ENCODE measurements at places on chromosomes 12 and 14. TPM values are rescaled to one million over a fixed set of nuclear protein-coding genes. Genes with fewer than 3 reads are reported as not detected.

GRCh38 chr12:124097701-124098100 lies 124.7 kb downstream of the ZNF664 start:
- no peak for DNase-seq

DNA sequence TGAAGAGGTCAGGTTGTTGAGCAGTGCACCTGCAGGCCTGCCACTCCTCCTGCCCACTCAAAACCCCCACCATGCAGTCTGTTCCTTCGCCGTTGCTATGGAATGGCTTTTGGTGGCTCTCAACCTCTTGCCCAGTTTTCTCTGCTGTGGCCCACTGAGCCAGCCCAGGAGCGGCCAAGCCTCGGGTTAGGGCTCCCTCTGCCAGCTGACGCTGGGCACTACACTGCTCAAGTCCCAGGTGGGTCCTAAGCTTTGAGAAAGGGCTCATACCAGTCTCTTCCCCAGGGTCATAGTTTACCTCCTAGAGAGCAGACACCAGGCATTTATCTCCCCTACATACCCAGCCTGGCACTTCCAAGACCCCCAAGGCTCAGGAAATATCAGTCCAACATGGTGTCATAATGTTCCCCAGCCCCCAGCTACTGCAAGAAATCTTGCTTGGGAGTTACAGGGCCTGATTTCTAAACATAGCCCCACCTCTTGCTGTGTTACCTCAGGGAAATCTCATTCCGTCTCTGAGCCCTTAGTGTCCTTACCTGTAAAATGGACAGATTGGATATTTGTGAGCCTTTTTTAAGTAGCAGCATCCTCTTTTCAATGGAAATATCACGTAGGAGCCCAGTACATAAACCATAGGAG lies 59.4 kb downstream of the TSPAN11 start:
- DNase-seq = peak; percentile 17

- DNase-seq = peak; percentile 35
These were observed 31.3 kb downstream of the ACTN1 start for GRCh38 chr14:68947802-68948201.

DNA sequence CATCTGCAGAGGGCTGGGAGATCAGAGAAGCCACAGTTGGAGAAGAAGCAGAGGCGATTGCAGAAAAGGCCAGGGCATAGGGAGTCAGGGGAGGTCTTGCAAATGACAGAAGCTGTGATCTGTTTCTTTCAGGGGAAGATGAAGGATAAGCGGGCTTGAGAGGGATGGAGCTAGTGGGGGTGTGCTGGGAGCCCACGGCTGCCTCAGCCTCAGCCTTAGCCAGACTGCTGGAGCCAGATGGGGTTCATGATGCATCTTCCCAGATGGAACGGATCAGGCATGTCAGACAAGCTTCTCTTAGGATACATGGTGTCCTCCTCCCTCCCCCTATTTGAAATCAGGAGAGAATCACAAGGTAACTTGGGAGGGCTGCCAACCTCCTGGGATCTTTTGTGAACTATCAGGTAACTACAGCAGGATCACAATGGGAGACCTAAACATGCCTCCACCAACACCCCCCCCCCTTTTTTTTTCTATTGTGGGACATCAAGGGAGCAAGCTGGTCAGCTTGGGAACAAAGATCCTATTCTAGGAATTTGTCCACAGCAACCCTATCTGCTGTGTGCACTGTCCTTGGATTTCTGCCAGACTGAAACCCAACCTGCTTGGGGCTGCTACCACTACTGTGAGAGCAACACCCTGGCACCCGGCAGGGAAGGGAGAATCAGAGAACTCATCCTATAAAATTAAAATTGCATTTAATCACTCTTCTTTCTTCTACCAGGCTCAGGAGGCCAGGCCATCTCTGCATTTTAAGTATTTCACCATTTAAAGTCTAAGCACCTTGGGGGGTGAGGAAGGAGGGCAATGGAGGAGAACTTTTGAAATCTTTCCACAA lies 10.7 kb upstream of the ATP2A2 start:
- DNase-seq = no peak

GRCh38 chr14:84107835-84108343 lies 1422.1 kb upstream of the FLRT2 start:
- no peak for DNase-seq

DNA sequence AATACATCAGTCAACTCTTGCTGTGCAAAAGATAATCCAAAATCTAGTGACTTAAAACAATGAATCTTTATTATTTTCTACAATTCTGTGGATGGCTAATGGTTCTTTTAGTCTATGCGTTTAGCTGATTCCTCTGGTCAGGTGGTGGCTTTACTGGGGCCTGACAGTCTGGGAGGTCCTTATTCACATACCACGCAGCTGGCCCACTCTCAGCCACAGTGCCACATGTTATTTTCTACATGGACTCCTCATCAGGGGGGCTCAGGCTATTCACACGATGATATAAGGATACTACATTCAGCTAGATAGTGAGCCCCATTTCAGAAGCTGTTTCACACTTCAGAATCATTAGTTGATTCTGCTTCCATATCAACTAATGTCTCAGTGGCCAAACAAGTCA lies 287.5 kb upstream of the MGAT4C start:
- no peak for DNase-seq

GRCh38 chr12:100566887-100567637 lies 6.4 kb upstream of the GAS2L3 start:
- peak; percentile 50 for DNase-seq

DNA sequence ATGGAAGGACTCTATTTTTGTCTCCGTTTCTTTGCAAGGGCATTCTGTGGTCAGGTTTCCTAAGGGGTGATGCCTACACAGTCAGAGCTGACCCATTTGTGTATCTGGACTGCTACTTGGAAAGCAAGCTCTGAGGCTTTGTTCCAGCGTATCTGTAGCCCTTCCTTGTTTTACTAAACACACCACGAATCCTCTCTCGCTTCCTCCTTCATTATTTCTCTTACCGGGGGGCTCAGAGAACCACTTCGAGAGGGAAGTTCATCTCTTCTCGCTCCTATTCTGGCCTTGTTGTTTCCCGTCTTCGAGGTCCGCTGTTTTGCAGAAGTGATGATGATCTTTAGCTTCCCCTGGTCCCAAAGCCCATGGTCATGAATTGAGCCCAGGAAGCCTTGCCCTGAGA lies 164.7 kb downstream of the SSPN start:
- DNase-seq = no peak

DNA sequence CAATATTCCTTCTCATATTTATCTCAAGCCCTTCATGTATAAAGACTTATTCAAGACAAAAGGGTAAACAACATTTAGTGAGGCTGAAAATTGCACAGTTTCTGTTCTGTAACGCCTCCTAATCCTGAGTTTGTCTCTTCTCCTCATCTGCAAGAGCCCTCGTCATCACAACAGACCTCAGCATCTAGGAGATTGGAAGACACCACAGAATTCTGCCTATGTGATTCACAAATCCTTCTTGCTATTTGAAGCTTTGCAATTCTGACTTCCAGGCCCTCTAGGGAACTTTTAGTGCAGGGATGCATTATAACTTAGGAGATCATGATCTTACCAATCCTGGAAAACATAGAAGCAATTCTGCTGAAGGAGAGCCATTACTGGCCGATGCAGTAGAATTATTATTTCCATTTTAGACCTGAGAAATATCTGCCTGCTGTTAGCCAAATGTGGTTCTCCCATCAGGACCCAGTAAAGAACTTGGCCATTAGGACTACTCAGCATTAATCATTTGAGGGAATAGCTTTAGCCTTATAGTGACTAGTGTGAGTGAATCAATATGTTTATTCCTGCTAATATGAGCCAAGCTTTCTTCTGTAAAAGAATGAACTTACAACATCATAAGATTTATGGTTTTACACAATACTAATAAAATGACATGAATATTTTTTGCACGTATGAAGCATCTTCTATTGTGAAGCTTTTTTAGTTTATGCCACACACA lies 119.5 kb downstream of the ANO4 start:
- no peak for DNase-seq

DNA sequence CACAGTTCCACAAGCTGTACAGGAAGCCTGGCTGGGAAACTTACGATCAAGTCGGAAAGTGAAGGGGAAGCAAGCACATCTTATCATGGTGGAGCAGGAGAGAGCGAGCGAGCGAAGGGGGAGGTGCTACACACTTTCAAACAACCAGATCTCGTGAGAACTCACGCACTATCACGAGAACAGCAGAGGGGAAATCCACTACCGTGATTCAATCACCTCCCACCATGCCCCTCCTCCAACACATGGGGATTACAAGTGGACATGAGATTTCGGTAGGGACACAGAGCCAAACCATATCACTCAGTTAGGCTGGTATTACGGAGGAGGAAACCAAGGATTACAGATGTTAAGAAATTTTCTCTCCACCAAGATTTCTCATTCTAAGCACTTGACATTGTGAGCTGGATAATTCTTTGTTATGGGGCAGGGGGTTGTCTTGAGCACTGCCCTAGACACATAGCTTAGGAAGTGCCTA lies 262.0 kb upstream of the G2E3 start:
- DNase-seq = peak; percentile 66

The AMN1 gene
- total RNA-seq = 5.1 TPM

The ACSS3 gene
- 0.54 TPM for total RNA-seq

The SLC39A2 gene
- not detected for total RNA-seq

The ZCRB1 gene
- total RNA-seq = 11.6 TPM

The DLK1 gene
- total RNA-seq = 0.27 TPM
